ENCODE measurements at places on chromosomes 7 and 10.

- no peak for DNase-seq
Measured at GRCh38 chr10:101227429-101228152, 1.7 kb downstream of the LBX1 start.

DNA sequence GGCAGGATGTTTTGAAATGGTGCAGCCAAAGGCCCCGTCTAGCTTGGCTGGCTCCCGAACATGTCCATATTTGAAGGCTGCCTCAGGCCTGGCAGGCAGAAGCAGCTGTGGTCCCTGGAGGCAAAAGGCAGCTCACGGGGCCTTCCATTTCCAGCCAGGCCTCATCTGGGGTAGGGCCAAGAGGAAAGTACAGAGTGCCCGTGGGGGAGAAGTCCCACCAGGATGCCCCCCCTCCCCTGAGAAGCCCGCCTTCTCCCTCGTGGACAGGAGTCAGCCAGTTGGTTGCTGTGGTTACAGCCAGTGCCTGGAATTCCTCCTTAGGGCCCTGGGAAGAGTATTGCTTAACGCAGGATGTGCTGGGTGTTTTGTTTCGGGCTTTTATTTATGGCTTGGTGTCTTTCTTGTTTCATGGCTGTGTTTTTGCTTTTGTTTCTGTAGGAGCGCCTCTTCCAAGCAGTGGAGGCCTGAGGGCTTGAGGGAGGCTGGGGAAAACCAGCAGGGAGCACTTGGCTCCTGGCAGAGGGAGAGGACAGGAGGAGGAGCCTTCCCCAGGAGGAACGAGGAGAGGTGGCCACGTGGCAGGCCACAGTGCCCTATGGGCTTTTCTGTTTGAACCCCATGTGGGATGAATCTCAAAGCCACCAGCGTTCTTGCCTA lies 45.4 kb downstream of the CHST3 start:
- no peak for DNase-seq

- no peak for DNase-seq
Measured at GRCh38 chr10:99924451-99925255, 85.1 kb downstream of the DNMBP start.

- no peak for DNase-seq
Measured at GRCh38 chr7:114889646-114890285, 32.1 kb upstream of the MDFIC start.

GRCh38 chr10:133100706-133101415 lies 13.1 kb downstream of the ADGRA1 start:
- DNase-seq = peak; percentile 57

DNA sequence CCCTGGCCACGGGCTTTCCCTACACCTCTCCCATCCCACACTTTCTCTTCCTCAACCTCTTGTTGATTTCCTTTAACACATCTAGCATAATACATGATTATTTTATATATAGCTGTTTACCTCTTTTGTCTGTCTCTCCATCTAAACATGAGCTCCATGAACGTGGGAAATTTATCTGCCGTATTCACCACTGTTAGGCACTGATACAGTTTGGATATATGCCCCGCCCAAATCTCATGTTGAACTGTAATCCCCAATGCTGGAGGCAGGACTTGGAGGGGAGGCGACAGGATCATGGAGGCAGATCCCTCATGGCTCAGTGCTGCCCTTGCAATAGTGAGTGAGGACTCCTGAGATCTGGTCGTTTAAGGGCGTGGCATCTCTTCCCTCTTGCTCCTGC lies 5.7 kb downstream of the CYTH3 start:
- DNase-seq = no peak

DNA sequence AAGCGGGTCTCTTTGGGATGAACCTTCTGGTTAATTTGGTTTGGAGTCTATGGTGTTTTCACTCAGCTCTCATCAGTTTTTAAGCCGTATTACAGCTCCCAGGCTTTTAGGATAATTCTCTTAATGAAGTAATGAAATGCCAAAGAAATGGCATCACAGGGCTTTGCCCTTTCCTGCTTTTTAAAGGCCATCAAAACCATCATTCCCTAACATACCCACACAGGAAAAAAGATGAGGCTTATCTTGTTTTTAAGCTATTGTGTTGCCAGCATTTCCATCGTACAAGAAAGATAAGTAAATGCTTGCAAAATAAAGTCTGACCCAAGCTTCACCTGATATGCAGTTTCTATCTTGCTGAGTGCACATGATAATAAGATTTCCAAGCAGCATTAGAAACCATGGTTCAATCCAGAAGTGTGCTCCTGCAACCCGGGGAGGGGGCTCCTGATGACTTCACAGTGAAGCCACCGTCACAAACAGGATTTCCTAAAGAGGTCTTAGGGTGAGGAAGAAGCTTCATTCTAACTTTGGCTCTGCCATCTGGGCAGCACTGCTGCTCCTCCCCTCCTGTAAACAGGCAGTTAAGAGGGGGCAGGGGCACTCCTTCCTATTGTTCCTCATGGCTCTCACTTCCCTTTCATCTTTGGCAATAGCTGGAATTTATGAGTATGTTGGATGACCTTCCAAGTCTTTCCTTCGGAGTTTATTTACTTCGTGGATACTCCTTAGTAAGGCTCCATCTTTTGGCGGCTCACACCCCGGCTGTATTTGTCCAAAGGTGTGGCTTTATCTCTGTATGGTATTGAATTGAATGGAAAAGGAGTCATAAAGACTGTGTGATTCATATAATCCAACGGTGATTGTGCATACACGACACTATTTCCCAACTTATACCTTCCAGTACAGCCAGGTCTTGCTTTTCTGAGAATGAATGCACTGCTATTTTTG lies 55.2 kb upstream of the FAM133B start:
- peak; percentile 54 for DNase-seq

GRCh38 chr7:105980645-105981396 lies 17.8 kb downstream of the CDHR3 start:
- no peak for DNase-seq

- DNase-seq = no peak
Measured at GRCh38 chr10:17790651-17791050, 18.5 kb upstream of the MRC1 start.

- no peak for DNase-seq
Measured at GRCh38 chr7:24318326-24318725, 34.3 kb downstream of the NPY start.

GRCh38 chr7:92732316-92733036 lies 103.9 kb downstream of the CDK6 start:
- DNase-seq = no peak

DNA sequence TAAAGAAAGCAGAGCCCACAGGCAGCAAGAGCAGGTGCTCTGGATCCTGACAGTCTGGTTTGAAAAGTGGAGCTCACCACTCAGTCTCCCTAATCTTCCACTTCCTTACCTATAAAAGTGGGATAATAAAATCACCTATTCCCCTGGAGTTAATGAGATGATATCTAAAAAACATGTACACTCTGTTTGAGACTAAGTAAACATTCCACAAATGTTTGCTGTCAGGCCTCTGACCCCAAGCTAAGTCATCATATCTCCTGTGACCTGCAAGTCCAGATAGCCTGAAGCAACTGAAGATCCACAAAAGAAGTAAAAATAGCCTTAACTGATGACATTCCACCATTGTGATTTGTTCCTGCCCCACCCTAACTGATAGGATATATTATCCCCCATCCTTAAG lies 1324.5 kb downstream of the XPNPEP1 start:
- no peak for DNase-seq

GRCh38 chr10:93993782-93994437 lies at the start of gene PLCE1:
Gene PLCE1, plus strand, starts transcription at chr10:93993931. Its CDS starts 37,116 bp downstream, at chr10:94031047.
- peak; percentile 25 for DNase-seq

- DNase-seq = no peak
Measured at GRCh38 chr10:131646551-131647525, 254.0 kb upstream of the PPP2R2D start.

DNA sequence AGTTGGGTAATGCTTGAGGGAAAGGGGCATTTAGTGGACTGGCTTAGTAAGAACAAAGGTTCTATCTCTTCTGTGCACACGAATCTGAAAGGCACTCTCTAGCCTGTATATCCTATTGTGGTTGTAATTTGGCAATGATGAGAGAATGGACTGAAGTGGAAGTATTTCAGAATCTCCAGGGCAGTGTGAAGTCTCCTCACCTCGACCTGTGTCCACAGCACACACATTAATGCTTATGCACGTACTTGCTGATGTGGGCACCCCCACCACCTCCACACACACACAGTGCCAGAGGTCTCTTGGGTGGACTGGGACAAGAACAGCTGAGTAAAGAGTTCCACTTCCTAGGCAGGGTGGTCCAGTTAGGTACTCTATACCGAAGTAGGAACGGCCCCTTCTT lies 6.9 kb downstream of the SMC3 start:
- no peak for DNase-seq

DNA sequence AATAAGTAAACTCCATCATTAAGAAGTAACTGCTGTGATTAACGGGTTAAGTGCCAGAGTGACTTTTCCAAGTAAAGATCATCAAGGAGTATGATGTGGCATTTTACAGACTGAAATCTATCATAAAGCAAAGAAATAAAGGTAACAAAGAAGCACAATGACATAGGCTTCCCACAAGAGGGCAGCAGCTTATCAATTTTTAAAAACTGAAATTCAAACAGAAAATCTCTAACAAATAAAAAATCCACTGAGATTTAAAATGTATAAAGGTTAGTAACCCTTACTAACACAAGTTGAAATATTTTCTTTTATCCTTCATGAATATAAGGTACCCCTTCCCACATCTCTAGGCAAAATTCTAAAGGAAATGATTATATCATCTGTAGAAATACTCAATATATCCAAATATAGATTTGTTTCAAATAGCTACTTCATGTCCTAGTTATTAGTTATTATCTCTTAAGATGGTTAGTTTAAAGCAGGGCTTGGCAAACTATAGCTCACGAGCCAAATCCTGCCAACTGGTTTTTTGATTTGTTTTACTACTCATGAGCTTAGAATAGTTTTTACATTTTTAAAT lies 29.2 kb downstream of the FAM3C start:
- DNase-seq = no peak

- no peak for DNase-seq
Measured at GRCh38 chr10:34537629-34538231, 277.4 kb downstream of the PARD3 start.

- DNase-seq = no peak
Measured at GRCh38 chr7:70717553-70718329, 414.2 kb upstream of the GALNT17 start.

DNA sequence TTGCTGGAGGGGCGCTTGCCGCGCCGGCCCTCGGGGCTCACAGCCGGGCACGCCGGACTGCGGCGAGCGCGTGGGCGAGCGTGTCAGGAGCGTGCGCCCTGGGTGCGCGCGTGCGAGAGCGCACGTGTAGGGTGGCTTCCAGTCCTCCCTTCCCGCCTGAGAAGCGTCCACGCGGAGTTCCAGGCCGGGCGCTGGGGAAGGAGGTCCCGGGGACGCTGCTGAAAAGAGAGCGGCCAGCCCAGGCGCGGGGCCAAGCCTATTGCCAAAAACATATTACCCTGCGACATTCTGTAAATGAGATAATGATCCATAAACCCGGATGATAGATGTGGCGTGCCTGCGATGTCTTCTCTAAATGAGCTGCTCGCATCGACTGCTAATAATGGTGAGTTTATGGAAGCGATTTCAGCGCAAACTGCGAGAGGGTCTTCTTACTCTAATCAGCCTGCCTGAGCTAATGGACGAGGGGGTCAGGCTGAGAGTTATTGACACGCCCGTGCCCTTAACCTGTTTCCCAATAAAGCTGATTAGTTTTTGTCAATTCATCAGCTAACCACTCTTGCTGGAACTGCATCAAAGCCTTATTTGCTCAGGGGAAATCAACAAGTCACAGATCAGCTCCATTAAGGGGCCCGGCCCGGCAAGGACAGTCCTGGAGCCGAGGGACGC lies 8.0 kb upstream of the MNX1 start:
- DNase-seq = peak; percentile 30

- DNase-seq = no peak
Measured at GRCh38 chr7:108234281-108234680, 104.1 kb upstream of the LAMB4 start.

- DNase-seq = no peak
Measured at GRCh38 chr7:37318541-37318940, 130.1 kb downstream of the ELMO1 start.

DNA sequence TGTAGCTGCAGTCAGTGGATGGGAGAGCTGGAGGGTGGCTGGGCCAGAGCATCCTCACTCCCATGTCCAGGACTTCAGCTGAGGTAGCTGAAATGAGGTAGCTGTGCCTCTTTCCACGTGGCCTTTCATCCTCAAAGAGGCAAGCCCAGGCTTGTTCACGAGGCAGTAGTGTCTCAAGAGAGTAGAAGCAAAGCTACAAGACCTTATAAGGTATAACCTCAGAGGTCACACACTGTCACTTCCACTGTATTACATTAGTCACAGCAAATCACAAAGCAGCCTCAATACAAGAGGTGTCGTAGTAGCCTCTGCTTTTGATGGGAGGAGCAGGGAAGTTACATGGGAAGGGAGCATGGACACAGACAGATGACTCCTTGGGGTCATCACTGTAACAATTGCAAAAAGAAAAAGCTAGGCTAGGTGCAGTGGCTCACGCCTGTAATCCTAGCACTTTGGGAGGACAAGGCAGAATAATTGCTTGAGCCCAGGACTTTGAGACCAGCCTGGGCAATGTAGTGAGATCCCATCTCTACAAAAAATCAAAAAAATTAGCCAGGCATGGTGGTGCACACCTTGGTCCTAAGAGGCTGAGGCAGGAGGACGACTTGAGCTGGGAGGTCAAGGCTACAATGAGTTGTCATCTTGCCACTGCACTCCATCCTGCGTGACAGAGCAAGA lies 97.5 kb downstream of the SKIDA1 start:
- DNase-seq = no peak

DNA sequence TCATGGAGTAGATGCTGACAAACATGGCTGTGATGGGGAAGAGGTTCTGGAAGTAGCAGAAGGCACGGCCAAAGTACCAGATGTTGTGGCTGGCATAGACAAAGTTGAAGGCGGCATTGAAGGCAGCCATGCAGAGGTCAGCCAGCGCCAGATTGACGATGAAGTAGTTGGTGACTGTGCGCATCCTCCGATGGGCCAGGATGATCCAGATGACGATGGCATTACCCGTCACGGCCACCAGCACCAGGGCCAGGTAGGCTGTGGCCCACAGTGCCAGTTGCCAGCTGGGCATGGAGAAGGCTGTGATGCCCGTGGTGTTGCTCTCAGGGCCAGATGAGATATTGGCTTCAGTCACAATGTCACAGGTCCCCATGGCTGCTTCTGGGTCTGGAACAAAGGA lies 767 bp downstream of the TACR2 start:
- DNase-seq = no peak

DNA sequence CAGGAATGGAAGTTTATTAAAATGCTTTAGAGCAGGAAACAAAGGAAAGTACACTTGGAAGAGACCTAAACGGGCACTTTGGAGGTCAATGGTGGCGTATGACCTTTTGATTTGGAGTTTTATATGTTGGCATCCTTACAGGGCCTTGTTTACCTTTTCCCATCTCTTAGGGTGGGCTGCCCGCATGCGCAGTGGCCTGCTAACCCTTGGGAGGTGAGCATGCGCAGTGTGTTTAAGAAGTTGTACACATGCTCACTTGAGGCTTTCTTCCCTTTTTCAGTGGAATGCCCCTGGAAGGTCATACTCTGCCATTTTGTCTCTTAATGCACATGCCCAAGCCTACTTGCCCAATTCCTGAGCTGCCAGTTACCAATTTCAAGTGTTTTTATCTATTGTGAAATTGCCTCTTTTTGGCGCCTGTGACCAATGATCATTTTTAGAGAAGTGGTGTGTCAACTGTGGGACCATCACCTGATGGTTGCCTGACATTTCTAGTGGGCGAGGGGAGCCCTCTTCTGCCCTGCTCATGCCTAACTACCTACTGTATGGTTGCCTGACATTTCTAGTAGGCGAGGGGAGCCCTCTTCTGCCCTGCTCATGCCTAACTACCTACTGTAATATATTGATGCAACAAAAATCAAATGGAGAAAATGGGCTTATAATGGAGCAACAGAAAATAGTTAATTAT lies 138.0 kb downstream of the PPP1R9A start:
- DNase-seq = no peak

All from stimulated activated CD8-positive, alpha-beta memory T cell treated with anti-CD3 and anti-CD28 coated beads, Interleukin-4, amount 100 ng/mL, for 48 hours (primary cell).